ENCODE measurements at places on chromosomes 6 and 20.

DNA sequence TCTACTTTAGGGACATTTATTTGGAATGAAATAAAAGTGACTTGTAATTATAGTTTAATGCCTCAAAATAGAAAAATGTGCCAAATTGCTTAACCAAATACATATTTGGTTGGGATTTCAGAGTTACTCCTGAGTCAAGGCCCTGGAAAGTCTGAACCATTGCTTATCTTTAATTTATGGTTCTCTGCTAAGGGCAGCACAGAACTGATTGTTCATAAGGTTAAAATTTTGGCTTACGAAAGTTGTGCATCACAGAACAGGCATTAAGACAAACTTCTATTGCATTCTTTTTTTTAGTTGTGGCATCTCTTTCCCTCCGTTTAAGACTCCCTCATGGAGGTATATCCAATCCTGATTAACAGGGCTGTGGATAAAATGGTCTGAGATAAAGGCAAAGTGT, 92.2 kb upstream of the TENT5A start:
- no peak for DNase-seq

DNA sequence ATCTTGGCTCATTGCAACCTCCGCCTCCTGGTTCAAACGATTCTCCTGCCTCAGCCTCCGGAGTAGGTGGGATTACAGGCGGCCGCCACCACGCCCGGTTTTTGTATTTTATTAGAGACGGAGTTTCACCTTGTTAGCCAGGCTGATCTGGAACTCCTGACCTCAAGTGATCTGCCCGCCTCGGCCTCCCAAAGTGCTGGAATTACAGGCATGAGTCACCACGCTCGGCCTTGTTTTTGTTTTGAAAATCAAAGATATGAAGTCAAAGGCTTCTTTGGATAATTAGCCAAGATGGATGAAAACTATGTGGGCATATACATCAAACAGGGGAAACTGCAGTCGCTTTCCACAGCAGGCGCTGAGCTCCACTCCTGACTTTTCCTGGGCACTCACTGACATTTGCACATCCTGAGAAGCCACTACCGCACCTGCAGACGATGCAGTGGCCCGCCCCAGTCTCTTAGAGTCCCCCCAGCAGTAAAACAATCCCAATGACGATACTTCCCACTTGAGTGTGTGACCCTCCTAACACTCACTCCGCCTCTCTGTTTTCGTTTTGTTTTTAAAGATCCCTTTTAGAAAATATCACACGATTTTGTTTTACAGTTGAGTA, 44.1 kb downstream of the GJA1 start:
- no peak for DNase-seq

GRCh38 chr20:56212091-56212490, 36.4 kb upstream of the MC3R start:
- DNase-seq: no peak

DNA sequence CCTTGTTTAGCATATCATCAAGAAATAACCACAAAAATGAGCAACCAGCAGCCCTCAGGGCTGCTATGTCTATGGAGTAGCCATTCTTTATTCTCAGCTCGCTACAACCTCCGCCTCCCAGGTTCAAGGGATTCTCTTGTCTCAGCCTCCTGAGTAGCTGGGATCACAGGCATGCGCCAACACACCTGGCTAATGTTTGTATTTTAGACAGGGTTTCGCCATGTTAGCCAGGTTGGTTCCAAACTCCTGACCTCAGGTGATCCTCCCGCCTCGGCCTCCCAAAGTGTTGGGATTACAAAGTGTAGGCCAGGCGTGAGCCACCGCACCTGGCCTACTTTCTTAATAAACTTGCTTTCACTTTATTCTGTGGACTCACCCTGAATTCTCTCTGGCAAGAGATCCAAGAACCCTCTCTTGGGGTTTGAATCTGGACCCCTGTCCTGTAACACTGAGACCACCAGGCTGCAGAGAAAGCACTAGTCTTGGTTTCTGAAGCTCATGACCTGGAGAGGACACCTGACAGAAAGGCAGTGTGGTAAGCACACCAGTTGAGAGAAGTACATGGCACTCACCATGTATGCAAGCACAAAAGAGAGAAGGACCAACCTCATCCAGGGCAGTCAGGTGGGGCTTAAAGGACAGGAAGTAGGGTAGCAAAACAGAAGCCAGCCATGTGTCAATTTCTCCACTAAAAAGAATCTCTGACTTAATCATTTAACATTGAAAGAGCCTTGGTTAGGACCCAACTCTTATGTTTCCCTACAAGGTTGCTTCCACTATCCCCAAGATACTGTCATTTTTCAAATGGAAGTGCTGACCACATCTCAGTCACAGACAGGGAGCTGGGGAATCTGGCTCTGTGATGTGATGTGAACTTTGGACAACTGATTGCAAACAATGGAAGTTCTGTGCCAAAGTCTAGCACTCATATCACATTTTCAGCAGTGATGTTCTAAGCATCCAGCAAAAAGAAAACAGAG, 97.4 kb upstream of the DST start:
- DNase-seq: no peak

GRCh38 chr6:105993341-105994117, 92.6 kb upstream of the PRDM1 start:
- DNase-seq: no peak

GRCh38 chr6:56649782-56650181, 7.1 kb upstream of the DST start:
- DNase-seq: no peak

- DNase-seq: no peak
These were observed 3.3 kb downstream of the CEBPB start for GRCh38 chr20:50193836-50194421.

DNA sequence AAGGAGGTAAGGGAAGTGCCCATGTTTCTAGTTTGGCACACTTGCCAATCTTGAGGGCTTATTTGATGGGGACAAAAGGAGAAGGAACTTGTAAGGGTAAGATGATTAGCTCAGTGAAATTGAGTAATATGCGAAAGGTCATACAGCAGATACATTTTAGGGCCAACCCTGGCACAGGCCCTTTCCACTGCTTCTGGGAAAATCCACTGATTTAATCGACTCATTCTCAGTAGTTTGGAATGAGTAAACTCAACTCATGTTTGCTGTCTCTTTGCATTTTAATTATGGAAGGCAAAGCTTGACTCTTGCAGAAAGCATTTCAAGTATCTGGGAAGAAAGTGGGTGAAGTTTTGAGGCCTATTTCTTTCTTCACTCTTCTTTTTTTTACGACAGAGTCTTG, 20.0 kb downstream of the PHF20 start:
- no peak for DNase-seq

GRCh38 chr20:25205277-25206062, 10.0 kb downstream of the ENTPD6 start:
- no peak for DNase-seq

- no peak for DNase-seq
These were observed 61.7 kb upstream of the NOX3 start for GRCh38 chr6:155517294-155517693.

GRCh38 chr20:56422076-56422823, 10.2 kb downstream of the CASS4 start:
- no peak for DNase-seq

- no peak for DNase-seq
These were observed 5.7 kb downstream of the ETV7 start for GRCh38 chr6:36381502-36382389.

- DNase-seq: no peak
These were observed 36.9 kb upstream of the FANCE start for GRCh38 chr6:35415065-35415891.

GRCh38 chr6:93894521-93894920, 475.2 kb upstream of the EPHA7 start:
- no peak for DNase-seq

GRCh38 chr6:144353871-144354314, 68.8 kb downstream of the UTRN start:
- no peak for DNase-seq

DNA sequence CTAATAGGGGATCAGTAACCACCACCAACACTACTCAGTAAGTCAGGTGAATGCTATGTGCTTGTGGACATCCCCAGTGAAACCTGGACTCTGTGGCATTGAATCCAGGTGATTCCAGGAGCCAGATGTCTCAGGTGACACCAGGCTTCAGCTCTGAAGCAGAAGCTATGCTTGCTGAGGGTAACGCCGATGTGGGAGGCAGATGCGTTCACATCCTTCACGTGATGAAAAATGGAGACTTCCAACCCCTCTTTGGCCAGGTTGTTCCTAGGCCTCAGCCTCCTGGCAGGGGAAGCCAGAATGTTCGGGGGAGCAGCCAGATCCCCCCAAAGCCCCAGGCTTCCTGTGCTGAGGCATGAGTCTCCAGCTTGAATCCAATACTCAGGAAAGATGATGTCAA, 209.8 kb upstream of the PDE10A start:
- no peak for DNase-seq

GRCh38 chr6:100378576-100378975, 86.1 kb downstream of the SIM1 start:
- no peak for DNase-seq

DNA sequence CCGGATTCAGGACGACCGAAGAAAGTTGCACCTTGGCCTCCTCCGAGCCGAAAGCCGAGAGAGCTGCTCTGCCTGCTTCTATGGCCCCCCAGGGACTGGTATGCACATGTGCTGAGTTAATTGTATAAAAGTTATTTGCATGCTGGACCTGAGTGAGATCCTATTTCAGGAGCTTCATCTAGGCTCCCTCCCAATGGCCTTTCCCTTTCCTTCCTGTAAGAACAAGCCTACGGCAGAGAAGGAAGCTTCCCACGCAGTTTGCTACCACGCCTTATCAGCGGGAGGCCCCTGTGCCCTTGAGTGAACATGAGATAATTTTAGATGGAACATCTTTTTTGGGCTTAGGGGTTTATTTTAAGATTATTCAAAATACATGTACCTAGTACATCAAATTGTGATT, 65.9 kb downstream of the RIN2 start:
- no peak for DNase-seq

DNA sequence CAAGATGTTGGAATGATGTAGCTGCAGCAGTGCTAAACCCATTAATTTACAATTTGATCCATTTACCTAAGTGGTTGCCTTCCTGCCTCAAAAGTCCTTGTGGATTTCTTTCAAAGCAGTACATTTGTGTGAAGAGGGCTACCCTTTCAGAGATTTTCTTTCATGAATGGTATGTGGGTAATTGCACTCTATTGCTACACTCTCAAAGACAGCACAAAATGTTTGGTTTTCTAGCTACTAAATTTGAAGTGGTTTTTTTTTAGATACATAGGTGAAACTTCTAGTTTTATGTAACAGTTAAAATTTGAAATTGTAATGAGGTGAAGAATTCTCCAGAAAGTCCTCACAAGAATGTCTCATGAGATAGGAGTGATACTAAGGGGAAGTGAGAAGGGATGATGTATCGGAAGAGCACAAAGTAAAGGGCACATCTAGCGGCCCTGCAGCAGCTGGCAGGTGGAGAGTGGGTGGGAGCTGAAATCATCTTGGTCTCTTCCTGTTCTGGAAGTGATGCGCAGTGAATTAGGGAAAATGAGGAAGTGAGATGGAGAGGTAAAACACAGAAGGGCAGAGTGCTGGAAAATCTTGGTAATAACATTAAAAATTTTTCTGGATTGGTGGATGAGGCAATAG, 236.8 kb upstream of the MAN1A1 start:
- DNase-seq: no peak
